Uterine smooth muscle cell (primary cell): ENCODE measurements at places on chromosomes 16 and 17. TPM values are rescaled to one million over a fixed set of nuclear protein-coding genes. Genes with fewer than 3 reads are reported as not detected.

Gene IRF8
- total RNA-seq = not detected in 2 replicates

Gene TBC1D3K
- total RNA-seq = not detected in 2 replicates

Gene C16orf90
- total RNA-seq = not detected in 2 replicates

Gene RUNDC1
- total RNA-seq = 12.2 and 13.4 TPM in 2 replicates

Gene KRT32
- not detected in 2 replicates for total RNA-seq

Gene C16orf54
- total RNA-seq = not detected in 2 replicates

Gene CBLN1
- not detected in 2 replicates for total RNA-seq

Gene RNU2-1
- not detected in 2 replicates for total RNA-seq

Gene KDM6B
- total RNA-seq = 5.1 and 7.5 TPM in 2 replicates
